ENCODE measurements at places on chromosomes 3 and 15.

DNA sequence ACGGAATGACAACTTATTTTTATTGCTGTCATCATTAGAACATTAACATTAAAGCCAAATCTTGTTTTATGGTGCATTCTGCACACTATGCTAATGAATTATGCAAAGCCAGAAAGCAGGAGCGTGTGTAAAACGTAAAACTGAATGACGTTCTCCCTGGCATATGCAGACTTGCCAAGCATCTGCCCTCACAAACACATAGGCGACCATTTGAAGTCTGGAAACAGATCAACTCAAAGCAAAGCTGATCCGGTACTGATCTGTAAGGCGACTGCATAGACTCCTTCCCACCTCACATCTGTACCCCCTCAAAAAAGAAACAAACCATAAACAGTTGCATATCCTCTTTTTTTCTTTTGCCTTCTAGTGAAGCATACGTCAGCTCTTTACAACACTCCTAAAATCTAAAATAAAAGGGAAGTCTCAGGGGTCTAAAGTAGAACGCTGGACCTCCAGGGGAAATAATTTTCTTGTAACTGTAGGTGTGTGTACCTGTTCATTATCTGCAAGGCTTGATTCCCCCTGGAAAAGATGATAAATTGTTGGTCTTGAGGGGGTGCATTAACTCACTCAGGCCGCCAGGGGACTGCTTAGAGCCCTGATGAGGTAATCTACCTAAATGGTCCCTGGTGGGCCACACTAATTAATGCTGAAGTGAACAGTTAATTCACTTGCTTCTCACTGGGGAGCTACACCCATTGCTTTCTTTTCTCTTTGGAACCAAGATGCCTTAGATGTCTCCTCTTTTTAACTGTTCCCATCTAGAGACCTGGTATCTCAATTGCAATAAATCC, 231.4 kb downstream of the CDIN1 start:
- DNase-seq, result peak; percentile 9

DNA sequence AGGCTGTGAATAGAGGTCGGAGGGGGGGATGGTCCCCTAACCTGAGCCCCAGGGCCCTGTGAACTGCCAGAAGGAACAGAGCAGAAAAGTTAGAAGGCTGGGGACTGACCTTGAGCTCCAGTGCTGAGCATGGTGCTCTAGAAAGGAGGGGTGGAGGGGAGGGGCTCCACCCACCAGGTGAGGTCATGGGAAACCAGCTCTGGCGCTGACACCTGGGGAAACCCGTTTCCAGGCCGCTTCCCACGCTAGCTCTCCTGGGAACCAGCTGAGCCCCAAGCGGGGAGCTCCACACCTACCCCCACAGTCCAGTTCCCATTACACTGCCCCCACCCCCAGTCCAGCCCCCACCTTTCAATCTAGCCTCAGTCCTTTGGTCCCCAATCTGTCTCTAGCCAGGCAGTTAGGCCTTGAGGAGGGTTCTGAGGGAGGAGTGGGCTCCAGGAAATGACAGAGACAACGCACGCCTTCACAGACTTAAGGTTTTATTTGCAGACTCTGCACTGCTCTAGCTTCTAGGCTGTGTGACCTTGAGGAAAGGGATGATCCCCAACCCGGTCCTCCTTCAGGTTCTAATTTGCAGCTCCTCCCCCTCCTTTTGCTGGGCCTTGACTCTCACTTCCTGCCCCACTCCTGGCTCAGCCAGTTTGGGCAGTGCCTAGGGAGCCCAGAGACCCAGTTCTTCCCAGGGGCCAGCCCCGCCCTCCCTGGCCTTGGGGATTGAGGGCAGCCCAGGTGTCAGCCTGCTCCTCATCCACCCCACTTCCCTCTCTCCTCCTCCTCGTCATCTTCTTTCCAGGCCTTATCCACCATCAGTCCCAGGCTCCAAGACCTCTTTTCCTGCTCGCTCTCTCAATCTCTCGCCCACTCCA, 2.1 kb downstream of the RHOV start:
- no peak for DNase-seq

DNA sequence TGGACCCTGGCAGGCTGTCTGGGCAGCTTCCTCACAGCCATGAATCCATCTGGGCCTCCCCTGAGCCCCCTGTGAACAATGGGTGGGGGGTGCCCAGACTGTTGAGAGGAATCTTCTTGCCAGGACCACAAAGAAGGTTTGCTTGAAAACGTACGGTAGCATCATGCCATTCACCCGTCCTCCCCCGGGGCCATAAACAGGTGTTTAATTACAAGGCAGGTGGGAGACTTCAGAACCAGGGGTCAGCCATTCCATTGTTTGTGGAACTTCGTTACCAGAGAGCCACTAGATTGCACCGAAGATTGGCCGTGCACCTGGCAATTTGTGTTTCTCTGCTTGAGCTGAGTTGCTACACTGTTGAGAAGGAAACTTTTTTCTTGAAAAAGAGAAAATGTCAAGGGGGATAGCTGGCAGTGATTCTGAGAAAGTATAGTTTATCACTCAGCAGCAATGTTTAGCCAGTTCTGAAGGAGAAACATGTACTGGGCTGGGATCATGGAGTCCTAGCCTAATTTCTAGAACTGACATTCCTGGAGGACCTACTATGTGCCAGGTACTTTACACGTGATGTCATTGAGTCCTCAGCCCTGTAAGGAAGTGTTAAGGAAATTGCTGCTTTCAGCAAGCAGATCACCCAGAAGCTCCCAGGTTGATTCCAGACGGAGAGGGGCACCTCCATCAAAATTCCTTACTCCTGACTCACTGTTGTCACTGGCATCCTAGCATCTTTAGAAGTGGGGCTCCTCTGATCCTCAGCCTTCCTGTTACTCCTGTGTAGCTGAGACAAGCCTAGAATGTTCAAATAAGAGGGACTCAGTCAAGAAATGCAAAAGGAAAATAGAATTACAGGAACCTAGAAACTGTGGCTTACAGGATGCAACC, 103.8 kb upstream of the UBE2E1 start:
- no peak for DNase-seq

DNA sequence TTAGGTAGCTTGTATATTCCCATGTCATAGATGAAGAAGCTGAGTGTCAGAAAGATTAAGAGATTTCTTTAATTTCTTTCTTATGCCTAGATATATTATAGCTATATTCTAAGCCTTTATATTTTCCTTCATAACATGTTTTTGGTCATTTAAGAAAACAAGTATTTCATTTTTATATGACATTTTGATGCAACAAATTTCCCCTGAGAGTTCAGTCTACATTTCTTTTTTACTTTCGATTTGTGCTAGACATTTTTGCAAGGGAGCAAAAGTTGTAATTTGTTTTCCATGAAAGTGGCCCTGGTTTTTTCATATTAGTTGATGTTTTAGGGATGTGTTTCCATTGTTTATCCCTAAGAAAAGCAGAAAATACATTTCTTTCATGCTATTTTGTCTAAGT, 344.9 kb downstream of the NLGN1 start:
- DNase-seq, result no peak

GRCh38 chr3:42535981-42536784, 33.7 kb downstream of the VIPR1 start:
- DNase-seq, result peak; percentile 72

GRCh38 chr3:169818316-169818715, 5.6 kb upstream of the LRRC34 start:
- no peak for DNase-seq

GRCh38 chr3:30007668-30008067, 598.7 kb upstream of the TGFBR2 start:
- DNase-seq, result peak; percentile 36

DNA sequence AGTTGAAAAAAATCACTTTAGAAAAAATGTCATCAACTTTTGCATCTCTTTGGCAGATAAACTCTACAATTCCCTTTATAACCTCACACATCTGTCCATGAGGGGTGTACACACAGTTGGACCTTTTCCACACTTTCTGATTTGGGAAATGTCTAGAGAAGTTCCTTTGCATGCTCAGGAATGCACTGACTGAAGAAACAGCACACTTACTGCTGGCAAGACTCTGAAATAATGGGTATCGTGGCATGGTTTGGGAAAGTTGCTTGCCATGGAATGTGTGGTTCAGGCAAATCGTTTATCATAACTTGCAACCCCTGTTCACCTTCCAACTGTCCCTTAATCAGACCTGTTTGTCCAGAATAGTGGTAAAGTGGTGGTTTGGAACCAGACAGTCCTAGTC, 135.3 kb upstream of the TGFBR2 start:
- no peak for DNase-seq

- no peak for DNase-seq
Measured at GRCh38 chr3:106707347-106707746, 669.9 kb upstream of the CCDC54 start.

- DNase-seq, result no peak
Measured at GRCh38 chr3:189013224-189013888, 158.4 kb upstream of the TPRG1 start.

GRCh38 chr3:105970283-105970682, 101.5 kb upstream of the CBLB start:
- peak; percentile 60 for DNase-seq

DNA sequence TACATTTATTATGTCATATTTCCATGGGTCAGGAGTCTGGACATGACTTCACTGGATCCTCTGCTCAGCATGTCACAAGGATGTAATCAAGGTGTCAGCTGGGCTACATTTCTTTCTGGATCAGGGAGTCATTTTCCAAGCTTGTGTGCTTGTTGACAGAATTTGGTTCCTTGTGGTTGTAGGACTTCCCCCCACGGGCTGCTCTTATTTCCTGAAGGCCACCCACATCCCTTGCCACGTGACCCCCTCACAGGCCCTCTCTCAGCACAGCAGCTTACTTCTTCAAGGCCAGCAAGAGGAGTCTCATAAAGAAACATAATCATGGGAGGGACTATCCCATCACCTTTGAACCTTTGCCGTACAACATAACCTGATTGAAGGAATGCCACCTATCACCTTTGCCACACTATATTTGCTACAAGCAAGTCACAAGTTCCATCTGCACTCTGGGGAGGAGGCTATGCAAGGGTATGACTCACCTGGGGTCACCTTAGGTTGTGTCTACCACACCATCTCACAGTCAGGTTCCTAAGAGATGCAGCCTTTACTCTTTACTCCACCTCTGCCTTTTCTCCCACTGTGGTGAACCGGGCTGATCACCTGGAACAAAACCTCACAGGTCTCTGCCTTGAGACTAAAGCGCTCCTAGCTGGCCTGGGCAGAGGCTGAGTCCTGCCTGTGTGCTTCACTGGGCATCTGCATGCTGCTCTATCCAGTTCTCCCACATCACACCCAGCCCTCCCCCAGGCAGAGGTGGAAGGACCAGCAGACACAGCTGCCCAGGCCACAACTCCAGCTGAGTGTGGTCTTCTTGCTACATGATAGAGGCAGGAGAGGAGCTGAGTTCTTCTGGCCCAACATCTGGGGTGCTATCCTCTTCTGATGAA, 13.5 kb downstream of the RAB6B start:
- no peak for DNase-seq

DNA sequence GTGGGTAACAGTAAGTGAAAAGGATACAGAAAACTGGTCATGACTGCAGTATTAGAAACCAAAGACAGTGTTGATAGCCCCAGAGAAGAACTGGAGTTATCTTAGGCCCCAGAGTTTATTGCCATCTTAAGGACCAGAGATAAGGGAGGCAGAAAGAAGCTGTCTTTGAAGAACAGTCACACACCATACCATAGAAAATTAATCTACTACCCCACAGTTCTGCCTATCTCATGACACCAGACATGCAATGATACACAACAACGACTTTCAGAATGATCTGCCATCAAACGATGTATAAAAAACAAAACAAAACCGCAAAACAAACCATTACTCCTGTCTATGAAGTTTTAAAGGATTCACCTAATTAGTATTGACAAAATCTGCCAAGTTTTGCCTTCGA, 9.6 kb downstream of the CPOX start:
- DNase-seq, result peak; percentile 96

DNA sequence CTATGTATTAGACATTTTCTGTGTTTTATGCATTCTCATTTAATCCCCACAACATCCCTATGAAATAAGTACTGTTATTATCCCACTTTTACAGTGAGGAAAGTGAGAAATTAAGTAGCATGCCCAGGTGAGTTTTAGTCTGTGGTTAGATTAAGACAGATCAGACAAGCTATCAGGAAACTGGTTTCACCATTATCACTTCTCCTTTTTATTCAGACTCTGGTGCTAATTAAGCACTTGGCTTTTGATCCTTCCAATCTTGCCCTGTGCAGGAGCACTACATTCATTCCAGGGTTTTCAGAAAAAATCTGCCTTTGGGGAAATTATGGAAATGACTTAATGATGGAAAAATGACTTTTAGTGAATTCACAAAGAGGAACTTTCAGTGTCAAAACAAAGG, 115.2 kb downstream of the TMEM108 start:
- peak; percentile 25 for DNase-seq

DNA sequence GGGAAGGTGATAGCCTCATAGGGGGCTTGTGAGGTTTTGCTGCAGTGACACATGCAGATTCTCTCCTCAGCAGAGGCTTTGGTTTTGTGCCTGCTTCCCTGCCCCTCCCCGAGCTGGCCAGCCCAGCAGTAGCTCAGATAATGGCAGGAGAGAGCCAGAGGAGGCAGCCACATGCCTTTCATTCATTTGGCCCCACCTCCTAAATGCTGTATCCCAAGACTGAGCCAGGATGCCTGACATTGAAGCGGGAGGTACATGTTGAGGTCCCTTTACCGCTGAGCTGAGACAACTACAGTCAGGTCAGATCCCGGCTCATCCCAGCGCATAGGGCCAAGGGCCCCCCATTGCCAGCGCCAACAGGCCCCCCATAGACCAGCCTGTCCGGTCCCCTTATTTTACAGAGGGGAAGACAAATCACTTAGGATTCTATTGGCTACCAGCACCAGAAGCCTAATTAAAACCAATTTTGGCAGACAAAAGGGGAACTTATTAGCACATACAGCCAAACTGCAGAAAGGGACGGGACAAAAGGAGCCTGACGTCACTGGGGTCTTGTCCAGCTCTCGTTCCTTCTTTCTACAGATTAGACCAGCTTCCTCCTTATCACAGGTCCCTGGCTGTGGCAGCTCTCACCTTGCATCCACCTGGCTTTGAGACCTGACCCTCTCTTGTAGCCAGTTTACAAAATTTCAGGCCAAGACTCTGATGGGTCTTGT, 12.1 kb upstream of the POLG start:
- peak; percentile 43 for DNase-seq

GRCh38 chr15:56211960-56212550, 31.6 kb downstream of the RFX7 start:
- no peak for DNase-seq

DNA sequence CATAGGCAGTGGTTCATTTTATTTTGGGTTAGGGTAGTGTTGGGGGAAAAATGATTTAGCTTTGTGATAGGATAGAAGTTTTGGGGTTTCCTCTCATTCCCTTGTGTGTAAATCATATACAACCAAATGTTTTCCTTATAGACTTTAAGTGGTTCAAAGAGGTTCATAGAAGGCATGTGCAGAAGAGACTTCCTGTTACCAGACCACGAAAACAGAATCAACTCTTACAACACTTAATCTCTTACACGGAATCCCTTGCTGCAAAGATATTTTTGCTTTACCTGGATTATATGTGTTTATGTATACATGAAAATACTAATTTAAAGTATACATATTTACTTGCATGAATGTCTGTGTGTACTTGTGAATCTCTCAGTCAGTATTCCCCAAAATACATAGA, 2.9 kb downstream of the TMOD2 start:
- peak; percentile 53 for DNase-seq

GRCh38 chr3:172135185-172135584, 95.8 kb downstream of the FNDC3B start:
- DNase-seq, result no peak
